ENCODE measurements at places on chromosomes 3 and 15. TPM values are rescaled to one million over a fixed set of nuclear protein-coding genes. Genes with fewer than 3 reads are reported as not detected.

The LRRIQ4 gene
- total RNA-seq = 0.27 TPM

GRCh38 chr15:64515196-64515595 lies 54.8 kb downstream of the ZNF609 start:
- peaks cover 20% of the 10 kb centered on the region for H3K36me3 ChIP-seq
- peak; percentile 18 for DNase-seq
- no peaks in the 10 kb centered on the region for H3K27me3 ChIP-seq
- H3K27ac ChIP-seq = no peak overlapping the region

- no peaks in the 10 kb centered on the region for H3K27me3 ChIP-seq
- H3K4me3 ChIP-seq = no peak overlapping the region
- H3K36me3 ChIP-seq = no peaks in the 10 kb centered on the region
Measured at GRCh38 chr3:5735896-5736295, 548.4 kb downstream of the EDEM1 start.

DNA sequence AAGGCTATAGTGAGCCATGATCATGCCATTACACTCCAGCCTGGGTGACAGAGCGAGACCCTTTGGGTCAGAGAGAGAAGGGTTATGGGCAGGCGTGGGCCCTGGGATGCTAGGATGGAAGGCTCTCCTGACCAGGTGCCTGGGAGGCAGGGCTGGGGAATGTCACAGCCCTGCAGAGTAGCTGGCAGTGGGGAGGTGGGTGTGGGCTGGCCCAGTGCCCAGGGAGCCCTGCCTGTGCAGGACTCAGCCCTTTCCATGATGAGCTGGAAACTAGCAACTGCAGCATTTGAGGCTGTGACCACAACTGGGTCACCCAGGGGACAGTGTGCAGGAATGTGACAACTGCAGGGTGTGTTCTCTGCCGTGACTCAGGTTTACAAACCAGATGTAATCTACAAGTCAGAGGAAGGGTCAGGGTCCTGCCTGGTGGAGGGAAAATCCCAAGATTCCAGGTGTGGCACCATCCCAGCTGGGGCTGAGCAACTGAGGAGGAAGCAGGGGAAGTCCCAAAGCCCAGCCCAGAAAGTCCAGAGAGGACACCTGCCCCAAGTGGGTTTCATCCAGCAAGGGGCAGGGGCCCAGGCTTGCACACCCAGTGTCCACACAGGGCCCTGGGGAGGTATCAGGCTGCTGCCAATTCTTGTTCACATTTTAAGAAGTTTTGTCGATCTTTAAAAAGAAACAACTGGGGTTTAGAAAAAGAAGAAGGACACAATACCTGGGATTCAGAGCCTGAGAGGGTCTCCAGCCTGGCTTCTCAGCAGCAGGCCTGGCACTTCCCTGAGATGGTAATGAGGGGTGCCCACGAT lies 45.5 kb downstream of the SLC28A1 start:
- H3K27ac ChIP-seq = peak overlapping the region; percentile 84
- H3K27me3 ChIP-seq = no peaks in the 10 kb centered on the region
- peaks cover 10% of the 10 kb centered on the region for H3K36me3 ChIP-seq
- peaks cover 52% of the 10 kb centered on the region for H3K4me1 ChIP-seq
- peak overlapping the region; percentile 10 for H3K4me3 ChIP-seq

DNA sequence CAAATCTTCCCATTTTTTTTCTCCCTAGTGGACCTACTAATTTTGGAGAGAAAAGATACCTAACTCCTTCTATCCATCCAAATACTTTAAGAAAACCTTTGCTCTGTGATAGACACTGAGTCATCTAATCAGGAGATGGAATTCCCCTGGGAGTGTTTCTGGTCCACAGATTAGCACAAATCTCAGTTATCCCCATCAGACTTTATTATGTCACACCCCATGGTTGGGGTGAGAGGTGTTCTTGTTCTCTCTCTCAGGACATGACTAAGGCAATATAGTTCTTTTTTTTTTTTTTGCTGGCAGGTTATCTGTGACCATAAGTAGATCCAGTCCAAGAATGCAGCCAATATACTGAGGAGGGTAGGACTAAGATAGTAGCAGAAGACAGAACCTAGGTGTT lies 15.8 kb downstream of the SLC9A9 start:
- no peaks in the 10 kb centered on the region for H3K27me3 ChIP-seq
- no peak for DNase-seq
- no peak overlapping the region for H3K4me3 ChIP-seq
- H3K36me3 ChIP-seq = no peaks in the 10 kb centered on the region
- no peak overlapping the region for H3K27ac ChIP-seq

DNA sequence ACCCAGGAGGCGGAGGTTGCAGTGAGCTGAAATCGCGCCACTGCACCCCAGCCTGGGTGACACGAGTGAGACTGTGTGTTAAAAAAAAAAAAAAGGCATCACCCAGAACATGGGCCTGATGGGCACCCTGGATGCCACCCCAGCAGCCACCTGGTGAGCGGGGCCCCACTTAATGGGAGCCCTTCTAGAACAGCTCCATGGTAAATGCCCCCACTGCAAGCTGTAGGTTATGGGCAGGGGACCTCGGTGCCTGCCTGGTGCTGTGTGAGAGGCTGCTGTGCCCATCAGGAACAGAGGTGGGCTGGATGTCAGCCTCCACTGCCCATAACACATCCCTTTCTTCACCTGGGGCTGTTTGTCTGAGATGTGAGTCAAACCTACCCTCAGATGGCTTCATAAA lies 156.2 kb upstream of the MEF2A start:
- H3K4me3 ChIP-seq = no peak overlapping the region
- no peak overlapping the region for H3K27ac ChIP-seq
- H3K27me3 ChIP-seq = no peaks in the 10 kb centered on the region

GRCh38 chr15:78751602-78751979 lies 59.7 kb downstream of the ADAMTS7 start:
- H3K4me3 ChIP-seq = no peak overlapping the region
- H3K36me3 ChIP-seq = peaks cover 6% of the 10 kb centered on the region
- H3K4me1 ChIP-seq = peaks cover 8% of the 10 kb centered on the region
- DNase-seq = no peak
- H3K27me3 ChIP-seq = peaks cover 27% of the 10 kb centered on the region
- H3K27ac ChIP-seq = no peak overlapping the region

GRCh38 chr15:70046679-70047369 lies 50.9 kb downstream of the TLE3 start:
- H3K27me3 ChIP-seq = peaks cover 15% of the 10 kb centered on the region
- no peaks in the 10 kb centered on the region for H3K4me1 ChIP-seq
- no peak overlapping the region for H3K4me3 ChIP-seq
- peaks cover 7% of the 10 kb centered on the region for H3K36me3 ChIP-seq
- DNase-seq = no peak

- DNase-seq = peak; percentile 70
- H3K4me1 ChIP-seq = peaks cover 70% of the 10 kb centered on the region
- no peak overlapping the region for H3K4me3 ChIP-seq
Measured at GRCh38 chr3:177813322-177813721, 616.0 kb upstream of the TBL1XR1 start.

Data from Calu3 (cell line).